NCI-H2081 (cell line): ENCODE measurements at places on chromosomes 7 and 10.

DNA sequence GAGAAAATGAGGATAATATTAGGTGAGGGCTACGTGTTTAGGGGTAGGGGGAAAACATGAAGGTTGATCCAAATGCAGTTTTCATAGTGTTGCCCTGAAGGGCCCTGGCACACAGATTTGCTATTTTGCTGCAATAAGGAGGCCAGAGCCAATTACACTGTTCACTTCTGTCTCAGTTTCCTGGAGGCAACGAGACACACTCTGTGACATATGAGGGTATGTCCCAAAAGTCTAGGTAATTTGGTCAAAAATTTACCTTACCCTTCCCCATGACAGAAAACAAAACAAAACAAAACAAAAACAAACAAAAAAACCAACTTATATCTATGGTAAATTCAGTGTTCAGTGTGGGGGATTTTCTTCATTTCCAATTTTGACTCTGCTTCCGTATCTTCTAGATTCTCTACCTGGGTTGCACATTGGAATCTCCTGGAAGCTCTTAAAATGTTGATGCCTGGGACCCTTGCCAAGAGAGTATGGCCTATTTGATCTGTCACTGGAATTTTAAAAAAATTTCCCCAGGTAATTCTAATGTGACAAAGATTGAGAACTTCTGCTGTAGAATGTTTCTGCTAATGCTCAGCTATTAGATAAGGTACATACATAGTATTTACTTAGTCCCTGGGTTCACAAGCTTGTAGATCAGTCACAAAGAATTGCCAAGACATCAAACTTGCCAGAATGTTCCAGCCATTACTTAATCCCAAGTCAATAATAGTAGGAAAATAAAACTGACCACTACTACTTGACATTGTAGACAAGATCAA is 139.5 kb downstream of the SEMA3E start:
- no peak for DNase-seq

- DNase-seq = no peak
Observed at GRCh38 chr10:125799451-125800182, 23.4 kb downstream of the UROS start.

GRCh38 chr10:129937351-129937751 is 26.7 kb downstream of the EBF3 start:
- no peak for DNase-seq

- no peak for DNase-seq
Observed at GRCh38 chr10:14698111-14698828, 76.4 kb downstream of the FAM107B start.

- no peak for DNase-seq
Observed at GRCh38 chr10:49609006-49609282, 1.2 kb upstream of the SLC18A3 start.

DNA sequence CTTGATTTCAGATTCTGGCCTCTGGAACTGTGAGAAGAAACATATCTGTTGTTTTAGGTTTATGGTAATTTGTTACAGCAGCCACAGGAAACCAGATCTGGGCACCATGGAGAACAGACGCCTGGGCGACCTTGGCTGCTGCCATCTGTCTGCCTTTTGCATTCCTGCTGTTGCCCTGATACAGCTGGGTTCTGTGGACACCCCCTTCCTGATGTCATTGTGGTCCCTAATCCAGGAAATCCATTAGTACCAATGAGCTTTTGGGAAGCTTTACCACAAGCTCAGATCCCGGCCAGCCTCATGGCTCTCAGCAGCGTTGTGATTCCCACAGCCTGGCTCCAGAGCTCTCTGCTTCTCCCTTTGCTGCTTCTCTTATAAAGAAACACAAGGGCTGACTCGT is 174.2 kb upstream of the NPS start:
- no peak for DNase-seq

DNA sequence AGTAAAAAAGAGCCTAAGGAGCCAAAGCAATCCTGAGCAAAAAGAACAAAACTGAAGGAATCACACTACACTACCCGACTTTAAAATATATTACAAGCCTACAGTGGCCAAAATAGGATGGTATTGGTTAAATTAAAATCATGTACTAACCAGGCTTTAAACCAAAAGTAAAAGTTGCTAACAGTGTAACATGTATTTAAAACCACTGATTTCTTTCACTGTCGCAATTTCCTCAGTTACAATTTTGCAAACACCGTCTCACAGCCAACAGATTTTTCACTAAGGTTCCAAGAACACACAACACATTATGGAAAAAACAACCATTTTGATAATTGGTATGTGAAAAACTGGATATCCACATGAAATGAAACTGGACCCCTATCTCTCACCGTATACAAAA is 74.0 kb downstream of the JMJD1C start:
- DNase-seq = no peak

- no peak for DNase-seq
Observed at GRCh38 chr10:95260397-95260881, 30.4 kb downstream of the PDLIM1 start.

DNA sequence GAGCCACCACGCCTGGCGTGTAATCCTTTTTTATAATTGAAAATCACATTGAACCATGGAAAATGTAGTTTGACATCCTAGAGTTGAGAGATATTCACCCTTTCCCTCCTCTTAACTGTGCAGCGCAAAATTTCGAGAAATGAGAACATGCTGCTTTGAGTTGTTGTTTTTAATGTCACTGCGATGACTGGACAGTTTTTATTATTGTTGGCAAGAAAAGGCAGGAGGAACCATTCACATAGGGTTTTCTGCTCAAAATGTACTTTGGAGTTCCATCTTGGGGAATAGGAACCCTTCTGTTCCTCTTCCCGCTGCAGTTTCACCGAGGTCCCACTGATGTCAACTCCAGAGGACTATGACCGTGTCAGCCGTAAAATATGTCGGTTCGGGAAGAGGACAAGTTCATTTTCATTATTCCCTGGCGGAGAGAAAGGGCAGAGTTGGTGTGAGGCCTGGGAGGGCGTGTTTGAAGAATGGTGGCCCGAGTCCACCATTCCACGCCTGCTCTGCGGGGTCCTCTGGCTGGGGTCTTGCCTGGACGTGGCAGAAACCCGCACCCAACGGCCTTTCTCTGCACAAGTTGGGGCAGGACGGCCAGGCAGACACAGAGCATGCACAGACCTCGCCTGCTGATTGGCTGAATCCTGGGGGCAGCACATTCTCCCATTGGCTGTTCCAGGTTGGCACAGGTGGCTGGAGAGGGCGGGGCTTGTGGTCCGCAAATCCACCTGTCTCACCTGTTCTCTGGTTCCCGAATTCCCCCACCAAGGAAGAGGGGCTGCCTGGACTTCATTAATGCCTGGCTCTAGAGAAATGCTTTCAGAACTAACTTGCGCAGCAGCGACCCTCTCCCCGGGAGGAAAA is 105.1 kb upstream of the TCF7L2 start:
- no peak for DNase-seq

DNA sequence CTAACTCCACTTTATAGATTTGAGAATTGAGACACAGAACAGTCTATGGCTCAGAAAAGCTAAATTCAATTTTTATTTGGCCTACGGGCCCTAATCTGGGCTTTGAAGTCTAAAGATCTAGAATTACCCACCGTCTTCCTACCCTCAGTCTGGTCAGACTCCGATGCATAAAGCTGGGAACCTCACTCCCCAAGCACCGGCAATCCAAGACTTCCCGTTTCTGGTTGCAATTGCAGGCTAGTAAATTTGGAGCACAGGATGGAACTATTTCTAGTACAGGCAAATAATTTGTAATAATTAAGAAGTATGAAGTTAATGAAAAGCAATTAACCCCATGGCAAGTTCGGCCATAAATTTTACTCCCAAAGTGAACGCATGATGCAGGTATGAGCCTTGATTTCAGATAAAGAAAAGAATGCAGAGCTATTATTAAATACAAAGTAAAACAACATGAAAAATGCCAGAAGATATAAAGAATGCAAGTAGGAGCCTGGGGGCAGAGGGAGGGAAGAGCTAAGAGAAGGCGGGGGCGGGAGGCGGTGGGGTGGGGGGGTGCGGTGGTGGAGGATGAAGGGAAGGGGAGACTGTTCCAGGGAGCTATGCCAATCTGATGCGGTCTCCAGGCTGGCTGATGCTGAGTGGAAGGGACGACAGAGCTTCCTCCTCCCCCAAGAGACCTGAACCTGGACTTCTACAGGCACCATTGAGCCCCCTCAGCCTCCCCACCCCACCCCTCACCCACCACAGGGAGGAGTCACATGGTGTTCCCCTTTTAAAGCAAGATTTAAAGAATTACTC is 45.1 kb downstream of the BPGM start:
- no peak for DNase-seq

DNA sequence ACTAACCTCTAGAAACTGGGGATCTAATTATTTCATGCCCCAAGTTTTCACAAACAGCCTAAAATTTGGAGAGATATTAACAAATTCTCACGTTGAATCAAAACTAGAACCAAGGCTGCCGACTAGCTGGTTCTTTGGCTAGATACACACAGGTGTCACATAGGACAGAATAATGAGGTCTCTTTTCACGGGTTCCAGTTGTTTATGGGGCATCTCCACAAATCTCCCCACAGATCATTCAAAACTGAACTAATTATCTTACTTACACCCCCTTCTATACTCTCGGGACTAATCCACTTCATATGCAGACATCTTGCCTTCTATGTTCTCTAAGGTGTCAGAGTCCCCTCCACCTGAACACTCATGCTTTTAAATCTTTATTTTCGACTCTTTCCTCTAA is 16.4 kb upstream of the OR2AE1 start:
- no peak for DNase-seq

DNA sequence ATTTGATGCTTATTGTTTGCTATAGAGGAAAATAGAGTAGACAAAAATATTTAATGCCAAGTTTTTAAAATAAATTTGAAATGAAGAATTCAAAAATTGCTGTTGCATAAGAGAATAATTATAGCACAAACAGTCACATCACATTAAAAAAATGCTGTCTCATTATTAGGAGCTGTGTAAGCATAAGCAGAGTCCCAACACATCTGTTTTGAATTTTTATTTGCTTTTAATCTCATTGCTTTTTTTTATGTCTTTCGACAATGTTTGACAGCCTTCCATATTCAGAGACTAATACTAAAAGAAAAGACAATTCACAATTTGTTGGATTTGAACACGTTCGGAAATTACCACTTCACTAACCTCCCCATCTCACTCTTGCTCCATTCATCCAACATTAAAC is 143.5 kb downstream of the TFPI2 start:
- DNase-seq = no peak

- no peak for DNase-seq
Observed at GRCh38 chr7:22377703-22378102, 20.7 kb upstream of the RAPGEF5 start.

- no peak for DNase-seq
Observed at GRCh38 chr10:25573316-25573715, 360.7 kb upstream of the MYO3A start.

DNA sequence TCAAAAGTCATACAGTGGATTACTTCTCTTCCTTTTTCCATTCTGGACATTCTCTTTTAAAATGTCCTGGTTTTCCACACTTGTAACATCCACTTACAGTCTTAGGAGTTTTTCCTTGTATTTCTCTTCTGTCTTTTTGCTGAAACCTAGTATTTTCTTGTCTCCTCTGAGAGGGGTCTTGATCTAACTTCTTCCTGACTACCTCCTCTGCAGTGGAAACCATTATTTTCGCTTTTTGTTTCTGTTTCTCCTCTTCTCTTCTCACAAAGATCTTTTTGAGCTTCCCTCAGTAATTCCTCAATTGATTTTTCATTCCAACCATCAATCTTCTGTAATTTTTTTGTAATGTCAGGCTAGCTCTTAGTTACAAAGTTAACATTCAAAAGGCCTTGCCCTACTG is 23.7 kb upstream of the ELOVL3 start:
- no peak for DNase-seq

DNA sequence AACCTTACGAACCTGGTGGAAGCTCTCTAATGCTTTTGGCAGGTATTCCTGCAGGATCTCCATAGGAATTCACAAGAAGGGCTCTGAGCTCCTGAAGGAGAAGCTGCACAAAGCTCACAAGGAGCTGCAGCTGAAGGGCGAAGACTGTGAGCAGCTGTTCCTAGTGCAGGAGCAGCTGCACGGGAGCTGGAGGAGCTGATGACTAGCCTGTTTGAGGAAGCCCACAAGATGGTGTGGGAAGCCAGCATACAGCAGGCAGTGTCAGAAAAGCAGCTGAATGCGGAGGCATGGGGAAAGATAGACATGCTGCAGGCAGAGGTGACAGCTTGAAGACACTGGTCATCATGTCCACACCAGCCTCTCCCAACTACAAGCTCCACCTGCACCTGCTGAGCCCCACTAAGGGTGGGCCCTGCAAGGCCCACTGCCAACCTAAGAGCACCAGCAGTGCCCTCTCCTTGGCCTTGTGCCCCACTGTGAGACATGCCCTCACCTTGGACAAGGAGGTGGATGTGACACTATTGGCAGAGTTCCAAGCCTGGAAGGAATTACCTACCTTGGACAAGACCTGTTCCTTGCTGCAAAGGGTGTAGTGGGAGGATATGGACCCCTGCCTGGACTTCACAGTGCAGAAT is 250.6 kb downstream of the BBS9 start:
- DNase-seq = no peak

DNA sequence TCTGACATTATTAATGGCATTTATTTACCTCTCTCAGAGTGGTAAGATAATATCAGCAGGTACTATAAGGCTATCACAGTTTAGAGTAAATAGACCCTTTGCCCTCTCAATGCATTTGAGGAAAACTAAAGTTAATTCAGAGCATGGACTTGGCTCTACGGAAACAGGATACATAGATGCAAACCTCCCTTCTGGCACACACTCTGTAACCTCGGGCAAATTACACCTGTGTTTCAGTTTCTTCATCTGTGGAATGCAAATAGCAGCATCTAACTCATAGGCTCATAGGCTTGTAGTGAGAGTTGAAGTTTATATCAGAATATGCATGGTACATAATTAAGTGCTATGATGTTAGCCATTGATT is 5.6 kb downstream of the RAPGEF5 start:
- DNase-seq = no peak

GRCh38 chr10:96124230-96125141 is 5.6 kb upstream of the ZNF518A start:
- DNase-seq = no peak

- DNase-seq = no peak
Observed at GRCh38 chr10:75444781-75445386, 13.5 kb downstream of the LRMDA start.

DNA sequence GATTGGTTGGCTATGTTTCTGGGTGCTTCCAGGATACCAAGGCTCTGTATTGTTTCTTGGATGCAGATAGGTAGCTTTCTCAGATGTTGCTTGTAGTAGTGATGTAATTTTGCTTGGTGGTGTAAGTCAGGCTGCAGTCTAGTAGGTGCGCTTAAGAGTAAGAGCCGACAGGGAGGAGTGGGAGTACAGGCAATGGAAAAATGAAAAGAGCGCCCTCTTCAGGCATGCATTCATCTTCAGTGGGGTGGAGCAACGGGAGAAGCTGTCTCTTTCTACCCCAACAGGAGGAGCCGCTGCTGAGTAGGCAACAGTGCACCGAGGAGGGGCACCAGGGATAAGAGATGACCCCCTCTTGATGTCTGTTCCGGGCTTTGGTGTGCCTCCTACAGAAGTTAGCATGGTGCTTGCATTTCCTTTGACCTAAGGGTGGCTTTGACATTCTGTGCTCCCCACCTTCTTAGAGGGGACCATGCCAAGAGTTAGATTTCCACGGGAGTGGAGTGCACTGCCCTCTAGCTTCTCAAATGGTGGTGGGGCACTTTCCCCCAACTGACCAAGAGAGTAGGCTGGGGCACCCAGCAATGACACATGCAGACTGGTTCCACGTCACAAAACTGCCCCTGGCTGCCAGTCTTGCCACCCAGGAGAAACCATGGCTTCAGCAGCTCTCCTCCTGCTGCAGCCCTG is 56.1 kb downstream of the ZNF783 start:
- no peak for DNase-seq

- DNase-seq = no peak
Observed at GRCh38 chr10:95425592-95426465, 135.0 kb upstream of the PDLIM1 start.

- no peak for DNase-seq
Observed at GRCh38 chr7:27767374-27767773, 27.4 kb downstream of the TAX1BP1 start.
